Keratinocyte (primary cell): ENCODE measurements at places on chromosomes 4 and X. TPM values are rescaled to one million over a fixed set of nuclear protein-coding genes. Genes with fewer than 3 reads are reported as not detected.

The VCX3B gene
- not detected in 3 replicates for polyA plus RNA-seq

DNA sequence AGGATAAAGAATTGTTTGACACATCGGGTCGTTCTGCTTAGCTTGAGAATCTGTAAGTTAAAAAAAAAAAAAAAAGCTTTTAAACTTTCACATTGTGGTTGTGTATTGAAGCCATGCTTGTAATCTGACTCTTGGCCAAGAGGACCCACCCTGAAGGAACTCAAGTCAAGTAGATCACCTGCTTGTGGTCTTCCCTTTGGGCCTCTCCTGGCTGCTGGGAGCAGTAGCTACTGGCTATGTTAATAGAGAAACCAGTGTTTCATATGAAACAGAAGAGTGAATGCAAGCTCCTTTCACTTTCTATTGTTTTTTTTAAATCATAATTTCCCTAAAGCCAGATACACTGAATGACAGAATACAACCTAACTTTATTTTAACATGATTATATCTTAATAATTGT is 402.4 kb upstream of the NDST4 start:
- H3K27ac ChIP-seq = no peak overlapping the region
- no peaks in the 10 kb centered on the region for H3K4me1 ChIP-seq
- no peak overlapping the region for H3K4me3 ChIP-seq
- no peak for DNase-seq
- no peaks in the 10 kb centered on the region for H3K27me3 ChIP-seq
- H3K36me3 ChIP-seq = no peaks in the 10 kb centered on the region

The RPS6KA6 gene
- polyA plus RNA-seq = 1.6 to 2.7 TPM (median 2.4 TPM) in 3 replicates

GRCh38 chr4:151389311-151389710 is 19.7 kb upstream of the FHIP1A start:
- DNase-seq = no peak
- H3K27me3 ChIP-seq = no peaks in the 10 kb centered on the region
- H3K4me3 ChIP-seq = no peak overlapping the region
- H3K36me3 ChIP-seq = no peaks in the 10 kb centered on the region
- no peak overlapping the region for H3K27ac ChIP-seq
- peaks cover 5% of the 10 kb centered on the region for H3K4me1 ChIP-seq

DNA sequence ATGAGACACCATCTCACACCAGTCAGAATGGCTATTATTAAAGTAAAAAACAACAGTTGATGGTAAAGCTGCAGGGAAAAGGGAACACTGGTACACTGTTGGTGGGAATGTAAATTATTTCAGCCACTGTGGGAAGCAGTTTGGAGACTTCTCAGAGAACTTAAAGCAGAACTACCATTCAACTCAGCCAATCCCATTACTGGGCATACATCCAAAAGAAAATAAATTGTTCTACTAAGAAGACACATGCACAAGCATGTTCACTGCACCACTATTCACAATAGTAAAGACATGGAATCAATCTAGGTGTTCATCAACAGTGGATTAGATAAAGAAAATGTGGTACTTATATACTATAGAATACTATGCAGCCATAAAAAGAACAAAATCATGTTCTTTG is 135.0 kb downstream of the REELD1 start:
- no peak overlapping the region for H3K4me3 ChIP-seq
- no peak for DNase-seq
- peaks cover 2% of the 10 kb centered on the region for H3K4me1 ChIP-seq
- no peaks in the 10 kb centered on the region for H3K27me3 ChIP-seq

DNA sequence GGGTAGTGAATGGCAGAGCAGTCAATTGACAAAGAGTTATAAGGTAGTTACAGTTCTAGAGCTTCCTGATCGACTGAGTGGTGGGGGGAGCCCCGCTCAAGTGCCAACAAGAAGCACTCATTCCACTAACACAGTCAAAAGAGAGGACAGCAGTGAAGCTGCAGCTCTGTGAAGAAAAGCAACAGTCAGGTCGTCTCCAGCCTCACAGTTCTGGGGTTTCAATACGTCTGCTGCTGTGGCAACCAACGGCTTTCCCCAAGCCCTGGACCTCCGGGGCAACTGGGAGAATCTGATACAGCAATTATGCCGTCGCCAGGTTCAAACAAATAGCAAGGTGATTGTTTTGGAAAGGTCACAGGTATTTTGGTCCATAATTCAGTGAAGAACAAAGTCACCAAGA is 30.8 kb downstream of the GPM6B start:
- peaks cover 17% of the 10 kb centered on the region for H3K27me3 ChIP-seq
- H3K4me1 ChIP-seq = no peaks in the 10 kb centered on the region
- no peak overlapping the region for H3K27ac ChIP-seq
- no peak overlapping the region for H3K4me3 ChIP-seq
- H3K36me3 ChIP-seq = no peaks in the 10 kb centered on the region
- no peak for DNase-seq

The TCEAL9 gene
- polyA plus RNA-seq = 45.9 to 104 TPM (median 57.8 TPM) in 3 replicates

- H3K4me1 ChIP-seq = no peaks in the 10 kb centered on the region
- peaks cover 14% of the 10 kb centered on the region for H3K36me3 ChIP-seq
- DNase-seq = no peak
- H3K4me3 ChIP-seq = no peak overlapping the region
- no peak overlapping the region for H3K27ac ChIP-seq
These were observed 26.3 kb downstream of the FLNA start for GRCh38 chrX:154348114-154348531.

- no peaks in the 10 kb centered on the region for H3K27me3 ChIP-seq
- no peak overlapping the region for H3K27ac ChIP-seq
- H3K4me1 ChIP-seq = no peaks in the 10 kb centered on the region
- no peak for DNase-seq
- no peaks in the 10 kb centered on the region for H3K36me3 ChIP-seq
These were observed 284.2 kb downstream of the RCHY1 start for GRCh38 chr4:75229806-75230570.

DNA sequence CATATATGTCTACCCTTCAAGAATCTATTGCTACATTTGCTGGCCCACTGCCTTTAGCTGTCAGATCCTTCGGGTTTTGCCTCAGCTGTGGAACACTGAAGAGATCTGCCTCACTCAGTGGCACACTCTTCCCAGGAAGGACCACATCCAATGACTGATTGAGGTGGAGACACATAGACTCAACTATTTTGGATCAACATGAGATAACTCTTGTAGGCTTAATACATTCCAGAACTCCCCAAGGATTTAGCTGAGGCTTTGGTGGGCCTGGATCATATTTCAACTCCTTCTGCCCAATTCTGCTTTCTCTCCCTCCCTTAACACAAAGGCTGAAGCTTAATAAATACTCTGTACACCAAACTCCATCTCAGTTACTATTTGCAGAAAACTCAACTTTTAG is 100.5 kb downstream of the CORIN start:
- H3K4me1 ChIP-seq = no peaks in the 10 kb centered on the region
- no peak overlapping the region for H3K27ac ChIP-seq
- no peaks in the 10 kb centered on the region for H3K27me3 ChIP-seq
- no peak overlapping the region for H3K4me3 ChIP-seq

The TRIM2 gene
- polyA plus RNA-seq = 9.0 to 12.2 TPM (median 10.6 TPM) in 3 replicates

- no peak overlapping the region for H3K27ac ChIP-seq
- H3K27me3 ChIP-seq = no peaks in the 10 kb centered on the region
- H3K4me3 ChIP-seq = no peak overlapping the region
- DNase-seq = no peak
- H3K36me3 ChIP-seq = no peaks in the 10 kb centered on the region
- H3K4me1 ChIP-seq = peaks cover 12% of the 10 kb centered on the region
These were observed 18.3 kb upstream of the H2AZ1 start for GRCh38 chr4:99968330-99968729.

DNA sequence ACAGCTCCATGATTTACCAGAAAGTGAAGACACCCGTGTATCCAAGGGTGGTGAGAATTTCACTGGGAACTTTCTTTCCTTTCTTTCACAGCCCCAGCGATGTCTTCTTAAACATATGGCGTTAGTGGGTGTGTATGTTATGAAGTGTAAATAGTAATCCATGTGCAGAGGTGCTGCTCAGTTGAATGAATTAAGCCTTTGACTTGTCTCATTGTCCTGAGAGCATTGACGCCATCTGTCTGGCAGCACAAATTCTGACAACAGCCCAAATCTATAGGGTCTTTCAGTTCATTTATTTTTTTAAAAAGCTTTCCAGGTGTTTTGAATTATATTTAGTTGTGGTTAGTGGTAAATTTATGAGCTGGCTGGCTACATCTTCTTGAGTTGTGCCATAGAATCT is 69.4 kb downstream of the CLCN5 start:
- no peaks in the 10 kb centered on the region for H3K27me3 ChIP-seq
- peaks cover 12% of the 10 kb centered on the region for H3K4me1 ChIP-seq
- H3K36me3 ChIP-seq = no peaks in the 10 kb centered on the region
- H3K4me3 ChIP-seq = no peak overlapping the region
- DNase-seq = no peak

The HSFX3 gene
- not detected in 3 replicates for polyA plus RNA-seq

The PDGFC gene
- polyA plus RNA-seq = 19.5 to 29.7 TPM (median 28.9 TPM) in 3 replicates
